ENCODE measurements at places on chromosomes 6 and 20. TPM values are rescaled to one million over a fixed set of nuclear protein-coding genes. Genes with fewer than 3 reads are reported as not detected.

GRCh38 chr20:20207872-20208271 lies 155.5 kb downstream of the CFAP61 start:
- H3K27me3 ChIP-seq = no peaks in the 10 kb centered on the region
- H3K36me3 ChIP-seq = no peaks in the 10 kb centered on the region
- no peak overlapping the region for H3K27ac ChIP-seq
- DNase-seq = no peak
- H3K4me1 ChIP-seq = peaks cover 25% of the 10 kb centered on the region

- H3K27ac ChIP-seq = no peak overlapping the region
- H3K4me1 ChIP-seq = no peaks in the 10 kb centered on the region
- peak; percentile 90 for DNase-seq
- peaks cover 58% of the 10 kb centered on the region for H3K27me3 ChIP-seq
- no peaks in the 10 kb centered on the region for H3K36me3 ChIP-seq
Measured at GRCh38 chr20:63082308-63082938, 75.7 kb upstream of the BHLHE23 start.

- peaks cover 8% of the 10 kb centered on the region for H3K36me3 ChIP-seq
- H3K27ac ChIP-seq = no peak overlapping the region
- H3K4me3 ChIP-seq = no peak overlapping the region
Measured at GRCh38 chr6:579339-579738, 77.6 kb downstream of the HUS1B start.

Gene IMPG1
- not detected for total RNA-seq

Gene LY6G6F
- not detected for total RNA-seq

Gene ENPP1
- 9.7 TPM for total RNA-seq
